Colonic mucosa (tissue), 4 donors: ENCODE measurements at places on chromosomes 1 and 21.

DNA sequence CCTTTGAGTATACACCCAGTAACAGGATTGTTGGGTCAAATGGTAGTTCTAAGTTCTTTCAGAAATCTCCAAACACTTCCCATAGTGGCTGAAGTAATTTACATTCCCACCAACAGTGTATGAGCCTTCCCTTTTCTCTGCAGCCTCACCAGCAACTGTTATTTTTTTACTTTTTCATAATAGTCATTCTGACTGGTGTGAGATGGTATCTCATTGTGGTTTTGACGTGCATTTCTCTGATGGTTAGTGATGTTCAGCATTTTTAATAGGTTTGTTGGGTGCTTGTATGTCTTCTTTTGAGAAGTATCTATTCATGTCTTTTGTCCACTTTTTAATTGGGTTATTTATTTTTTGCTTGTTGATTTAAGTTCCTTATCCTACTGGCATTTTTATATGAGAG lies 26.4 kb upstream of the LAMC1 start:
- DNase-seq, result no peak

DNA sequence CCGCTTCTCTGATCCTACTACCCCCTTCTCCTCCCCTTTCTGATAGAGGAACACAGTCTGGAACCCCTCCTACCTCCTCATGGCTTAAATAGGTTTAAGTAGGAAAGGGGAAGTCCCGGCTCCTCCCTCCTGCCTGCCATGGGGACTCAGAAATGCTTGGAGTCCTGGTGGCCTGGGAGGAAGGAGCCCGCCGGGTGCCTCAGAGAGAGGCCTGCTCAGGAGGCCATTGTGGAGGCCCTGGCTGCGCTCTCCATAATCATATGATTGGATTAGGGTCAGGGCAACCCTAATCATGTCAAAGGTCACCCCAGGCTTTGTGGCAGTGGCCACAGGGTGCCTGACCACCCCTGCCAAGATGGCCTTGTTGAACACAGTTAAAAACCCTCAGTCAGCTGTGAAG lies 29.0 kb downstream of the WNT3A start:
- DNase-seq, result no peak

DNA sequence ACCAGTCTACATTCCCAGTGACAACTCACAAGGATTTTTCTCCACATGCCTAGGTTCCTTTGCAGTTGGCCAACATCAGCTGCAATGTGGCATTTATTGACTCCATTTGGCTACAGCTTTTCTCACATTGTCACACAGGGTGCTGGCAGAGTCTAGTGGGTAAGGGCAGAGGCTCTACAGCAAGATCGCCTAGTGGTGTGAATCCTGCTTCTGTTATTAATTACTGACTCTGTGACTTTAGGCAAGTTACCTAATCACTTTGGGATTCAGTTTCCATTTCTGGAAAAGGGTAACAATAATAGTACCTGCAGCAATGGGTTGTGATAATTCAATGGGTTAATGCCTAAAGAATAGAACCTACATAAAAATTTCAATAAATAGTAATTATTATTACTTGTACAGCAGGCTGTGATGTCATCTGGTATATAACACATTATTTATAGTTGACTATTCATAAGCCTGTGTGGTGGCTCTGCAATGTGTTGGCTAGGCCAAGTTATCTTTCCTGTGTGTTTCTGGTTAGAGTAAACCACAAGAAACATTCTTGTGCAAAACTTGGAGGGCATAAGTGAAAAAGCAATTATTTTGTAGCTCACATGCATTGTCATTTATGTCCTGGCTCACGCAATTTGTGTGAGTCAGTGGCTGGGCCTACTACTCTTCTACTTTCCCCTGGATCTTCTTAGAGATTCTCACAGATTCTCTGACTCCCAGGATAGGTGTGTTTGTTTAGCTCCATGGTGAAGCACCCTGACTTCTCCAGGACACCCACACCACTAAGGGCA lies 59.5 kb downstream of the PTGS2 start:
- DNase-seq, result no peak

DNA sequence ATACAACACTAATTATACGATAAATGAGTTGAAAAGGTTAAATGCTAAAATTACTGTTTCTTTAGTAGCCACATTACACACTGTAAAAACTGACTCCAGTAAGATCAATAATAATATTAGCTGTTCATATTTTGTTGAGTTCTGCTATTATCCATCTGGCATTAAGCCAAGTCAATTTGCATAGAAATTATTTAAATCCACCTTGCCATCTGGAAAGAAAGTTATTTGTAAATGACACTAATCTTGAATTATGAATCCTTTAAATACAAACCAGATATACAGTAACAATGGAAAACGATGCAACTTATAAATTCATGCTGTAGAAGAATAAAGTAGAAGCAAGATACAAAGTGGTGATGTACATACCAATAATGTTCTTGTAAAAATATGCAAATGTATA lies 81.4 kb upstream of the BCL10 start:
- DNase-seq, result no peak

DNA sequence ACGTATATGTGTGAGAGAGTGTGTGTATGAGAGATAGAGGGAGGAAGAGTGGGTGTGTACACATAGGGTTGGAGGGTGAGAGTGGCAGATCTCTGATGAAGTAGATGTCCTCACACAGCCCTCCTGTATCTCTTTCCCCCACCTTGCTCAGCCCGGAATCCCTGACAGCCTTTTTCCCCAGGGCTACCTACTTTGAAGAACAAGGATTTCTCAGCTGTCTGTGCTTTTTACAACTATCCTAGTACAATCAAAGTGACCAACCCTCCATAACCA lies 29.1 kb upstream of the CADM3 start:
- no peak for DNase-seq

GRCh38 chr1:168301664-168302320 lies 21.1 kb downstream of the TBX19 start:
- DNase-seq, result peak; percentile 22

DNA sequence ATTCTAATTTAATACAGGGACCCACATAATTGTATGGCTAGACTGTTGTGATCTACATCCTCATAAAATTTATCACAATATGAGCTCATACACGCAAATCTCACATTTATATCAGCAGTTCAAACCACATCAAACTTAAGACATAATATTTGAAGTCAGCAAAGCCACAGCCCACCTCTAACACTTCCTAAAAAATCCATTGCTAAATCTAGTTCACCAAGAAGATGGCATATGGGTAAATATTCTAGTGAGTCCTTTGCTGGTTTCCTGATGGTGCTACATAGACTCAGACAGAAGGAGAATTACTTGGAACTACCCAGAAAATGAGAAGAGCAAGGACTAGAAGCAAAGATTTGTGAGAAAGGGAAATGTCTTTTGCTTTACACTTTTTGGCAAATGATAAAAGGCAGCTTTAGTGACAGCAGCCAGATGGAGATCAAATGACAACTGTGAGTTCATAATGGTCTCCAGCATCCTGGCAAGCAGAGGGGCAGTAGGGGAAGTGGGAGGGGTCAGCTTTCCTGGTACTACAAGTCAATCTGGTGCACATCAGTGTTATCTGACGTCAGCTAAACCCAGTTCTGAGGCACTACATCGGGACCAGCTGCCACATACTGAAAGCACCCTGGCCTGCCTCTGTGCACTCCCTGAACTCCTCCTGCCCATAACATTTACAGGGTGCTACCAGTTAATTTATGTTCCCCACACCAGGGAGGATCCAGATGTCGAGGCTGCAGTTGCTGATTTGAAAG lies 10.6 kb upstream of the GADD45A start:
- DNase-seq, result no peak

DNA sequence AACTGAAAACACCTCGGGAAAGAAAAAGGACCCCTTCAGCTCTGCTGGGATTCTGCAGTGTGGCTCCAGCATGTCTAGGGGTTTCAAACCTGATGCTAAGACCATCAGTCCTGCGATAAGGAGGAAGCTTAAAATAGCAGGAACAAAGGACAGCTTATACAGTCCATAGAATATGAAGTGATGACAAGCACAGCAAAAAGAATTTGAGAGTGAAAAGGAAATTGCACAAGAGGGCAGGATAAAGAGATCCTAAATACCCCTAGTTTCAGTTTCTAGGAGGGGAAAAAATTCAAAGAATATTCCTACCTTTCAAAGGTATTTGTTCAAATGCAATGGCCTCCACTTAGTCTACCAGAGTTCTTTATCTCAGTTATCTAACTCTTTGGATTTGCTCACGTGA lies 171.4 kb downstream of the TGFB2 start:
- no peak for DNase-seq

GRCh38 chr1:150650193-150650592 lies 20.8 kb upstream of the ENSA start:
- DNase-seq, result peak; percentile 53

- DNase-seq, result no peak
Observed at GRCh38 chr1:113303267-113303666, 87.0 kb upstream of the MAGI3 start.

DNA sequence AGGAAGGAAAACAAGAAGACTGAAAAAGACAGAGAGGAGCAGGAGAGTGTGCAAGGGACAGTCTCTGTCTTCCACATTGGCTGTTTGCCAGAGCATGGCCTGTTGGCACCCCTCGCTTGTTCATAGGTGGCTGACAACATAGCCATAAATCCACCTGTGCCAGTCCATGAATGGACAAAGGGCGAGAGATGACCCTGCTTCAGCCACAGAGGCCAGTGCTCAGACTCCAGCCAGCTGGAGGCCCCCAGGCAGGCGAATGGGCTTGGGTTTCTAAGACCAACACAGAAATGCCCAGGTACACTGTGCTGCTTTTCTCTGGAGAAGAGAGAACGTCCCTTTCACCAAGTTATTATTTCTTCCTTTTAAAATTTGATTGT lies 60.6 kb downstream of the RIPK4 start:
- DNase-seq, result no peak

GRCh38 chr1:14926229-14926628 lies 227.3 kb upstream of the TMEM51 start:
- no peak for DNase-seq

GRCh38 chr1:71362076-71362475 lies 281.2 kb upstream of the ZRANB2 start:
- no peak for DNase-seq

GRCh38 chr1:16055613-16056520 lies 12.3 kb downstream of the CLCNKB start:
- peak; percentile 94 for DNase-seq

- no peak for DNase-seq
Observed at GRCh38 chr1:7425771-7426170, 345.3 kb upstream of the VAMP3 start.
